Cortex of kidney (tissue), 1 donor: ENCODE measurements at places on chromosomes 2 and 18.

DNA sequence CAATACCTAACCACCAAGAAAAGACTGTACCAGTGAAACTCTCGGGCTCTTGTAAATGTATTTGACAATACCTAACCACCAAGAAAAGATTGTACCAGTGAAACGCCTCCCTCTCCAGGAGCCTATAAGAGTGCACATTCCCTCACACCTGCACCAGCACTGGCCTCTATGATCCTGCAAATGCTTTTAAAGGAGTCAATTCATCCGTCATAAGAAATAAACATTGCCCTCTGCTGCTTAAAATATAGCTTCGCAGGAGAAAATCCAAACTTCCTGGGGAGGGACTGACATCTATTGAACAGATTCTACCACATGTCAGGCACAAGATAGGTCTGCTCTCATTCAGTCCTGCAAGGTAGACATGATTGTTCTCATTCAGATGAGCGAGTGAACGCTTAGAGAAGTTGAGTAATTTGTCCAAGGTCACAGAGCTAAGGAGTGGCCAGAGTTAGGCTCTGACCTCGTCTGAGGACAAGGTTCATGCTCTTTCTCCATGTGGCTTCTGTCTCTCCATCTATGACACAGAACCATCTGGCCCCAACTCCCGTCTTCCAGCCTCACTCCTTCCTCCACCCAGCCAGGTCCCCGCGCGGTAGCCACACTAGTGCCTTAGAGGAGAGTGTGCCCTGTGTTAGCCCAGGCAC, 38.7 kb downstream of the MCFD2 start:
- no peak for DNase-seq

- DNase-seq = no peak
Observed at GRCh38 chr2:45342-46130, 769 bp downstream of the FAM110C start.

GRCh38 chr2:26696351-26696816, 3.9 kb downstream of the KCNK3 start:
- DNase-seq = no peak

DNA sequence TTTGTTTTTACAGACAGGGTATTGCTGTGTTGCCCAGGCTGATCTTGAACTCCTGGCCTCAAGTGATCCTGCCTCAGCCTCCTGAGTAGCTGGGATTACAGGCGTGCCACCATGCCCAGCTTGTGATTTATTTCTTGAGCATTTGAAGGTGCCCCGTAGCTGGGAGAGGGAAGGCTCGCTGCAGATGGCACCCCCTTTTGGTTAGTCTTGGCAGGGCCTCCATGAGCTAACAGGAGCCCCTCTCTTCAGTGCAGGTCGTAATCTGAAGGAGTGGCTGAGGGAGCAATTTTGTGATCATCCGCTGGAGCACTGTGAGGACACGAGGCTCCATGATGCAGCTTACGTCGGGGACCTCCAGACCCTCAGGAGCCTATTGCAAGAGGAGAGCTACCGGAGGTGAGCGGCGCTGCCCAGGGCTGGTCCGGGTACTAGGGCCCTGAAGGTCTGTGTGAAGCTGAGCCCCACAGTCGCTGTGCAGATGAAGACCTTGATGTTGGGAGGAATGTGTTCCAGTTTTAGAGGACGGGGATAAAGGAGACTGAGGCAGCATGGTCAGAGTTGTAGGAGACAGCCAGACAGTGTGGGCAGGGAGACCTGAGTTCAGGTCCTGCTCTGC, 6.7 kb downstream of the ASB1 start:
- DNase-seq = no peak

- DNase-seq = no peak
Observed at GRCh38 chr2:112322919-112323318, 47.5 kb downstream of the ZC3H6 start.

- DNase-seq = no peak
Observed at GRCh38 chr2:110818767-110819481, 86.6 kb downstream of the ACOXL start.

- no peak for DNase-seq
Observed at GRCh38 chr2:240981871-240982800, 16.3 kb upstream of the SNED1 start.

DNA sequence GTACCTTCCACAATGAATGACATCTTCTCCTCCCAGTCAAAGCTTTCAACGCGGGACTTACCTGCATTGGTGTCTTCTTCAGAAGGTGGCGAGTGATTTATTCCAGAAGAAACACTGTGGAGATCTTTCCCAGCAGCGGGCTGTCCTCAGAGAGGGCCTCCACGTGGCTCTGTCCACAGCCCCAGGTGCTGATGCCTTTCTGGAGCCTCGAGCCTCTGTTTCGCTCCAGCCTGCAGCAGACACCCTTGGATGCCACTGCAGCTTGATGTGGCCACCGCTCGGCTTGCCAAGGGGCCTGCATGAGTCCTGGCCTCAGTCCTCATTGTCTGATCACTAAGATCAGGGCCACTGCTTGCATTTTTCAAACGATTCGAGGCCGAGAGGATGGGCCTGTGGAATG, 46.6 kb upstream of the GALR1 start:
- DNase-seq = no peak

DNA sequence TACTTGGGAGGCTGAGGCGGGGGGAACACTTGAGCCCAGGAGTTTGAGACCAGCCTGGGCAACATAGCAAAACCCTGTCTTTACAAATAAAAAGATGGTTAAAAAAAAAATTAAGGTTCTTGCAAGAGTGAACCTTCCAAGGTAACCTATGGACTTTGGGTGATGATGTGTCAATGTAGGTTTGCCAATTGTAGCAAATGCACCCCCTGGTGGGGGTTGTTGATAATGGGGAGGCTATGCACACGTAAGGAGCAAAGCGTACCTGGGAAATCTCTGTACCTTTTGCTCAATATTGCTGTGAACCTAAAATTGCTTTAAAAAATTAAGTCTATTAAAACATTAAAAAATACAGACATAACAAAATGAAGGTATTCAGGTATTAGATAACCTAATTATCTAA, 70.4 kb downstream of the CWC22 start:
- no peak for DNase-seq

- DNase-seq = no peak
Observed at GRCh38 chr2:37300578-37300977, 24.1 kb downstream of the PRKD3 start.

DNA sequence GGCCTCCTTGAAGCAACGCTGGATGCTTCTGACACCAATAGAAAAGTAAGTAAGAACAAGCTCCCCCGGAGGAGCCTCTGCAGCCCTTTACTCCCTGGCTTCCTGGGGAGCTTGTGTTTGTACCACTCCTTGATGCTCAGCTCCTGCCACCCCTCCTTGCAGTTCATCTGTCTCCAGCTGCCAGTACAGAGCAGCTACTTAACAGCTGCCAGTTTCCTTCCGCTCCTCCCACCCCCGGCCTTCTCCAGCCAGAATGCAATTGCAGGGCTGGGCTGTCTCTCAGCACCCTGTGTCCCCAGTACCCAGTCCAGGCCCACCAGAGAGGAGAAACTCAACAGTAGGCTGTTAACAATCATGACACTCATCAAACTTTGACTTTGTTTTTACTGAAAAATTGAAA, 109.4 kb downstream of the AOX1 start:
- DNase-seq = no peak

GRCh38 chr18:51082571-51083267, 52.7 kb downstream of the SMAD4 start:
- DNase-seq = no peak

DNA sequence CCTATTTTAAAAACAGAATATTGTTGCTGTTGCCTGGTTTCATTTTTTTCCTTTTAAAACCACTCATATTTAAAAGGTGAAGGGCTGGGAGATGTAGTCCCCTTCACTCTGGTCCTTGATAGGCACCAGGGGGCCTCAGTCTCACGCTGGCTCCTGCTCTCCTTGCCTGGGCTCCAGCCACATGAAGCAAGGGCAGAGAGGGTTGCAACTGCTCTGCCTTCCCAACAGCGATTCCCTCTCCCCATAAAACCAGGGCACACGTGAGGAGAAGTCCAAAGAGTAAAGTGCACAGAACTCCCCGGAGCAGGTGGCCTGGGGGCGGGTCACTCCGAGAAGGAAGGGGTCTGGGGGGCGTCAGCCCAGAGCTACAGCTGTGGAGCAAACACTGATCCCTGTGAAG, 12.8 kb downstream of the TMEM127 start:
- no peak for DNase-seq

- DNase-seq = no peak
Observed at GRCh38 chr2:176137252-176137580, 7.7 kb downstream of the HOXD8 start.

DNA sequence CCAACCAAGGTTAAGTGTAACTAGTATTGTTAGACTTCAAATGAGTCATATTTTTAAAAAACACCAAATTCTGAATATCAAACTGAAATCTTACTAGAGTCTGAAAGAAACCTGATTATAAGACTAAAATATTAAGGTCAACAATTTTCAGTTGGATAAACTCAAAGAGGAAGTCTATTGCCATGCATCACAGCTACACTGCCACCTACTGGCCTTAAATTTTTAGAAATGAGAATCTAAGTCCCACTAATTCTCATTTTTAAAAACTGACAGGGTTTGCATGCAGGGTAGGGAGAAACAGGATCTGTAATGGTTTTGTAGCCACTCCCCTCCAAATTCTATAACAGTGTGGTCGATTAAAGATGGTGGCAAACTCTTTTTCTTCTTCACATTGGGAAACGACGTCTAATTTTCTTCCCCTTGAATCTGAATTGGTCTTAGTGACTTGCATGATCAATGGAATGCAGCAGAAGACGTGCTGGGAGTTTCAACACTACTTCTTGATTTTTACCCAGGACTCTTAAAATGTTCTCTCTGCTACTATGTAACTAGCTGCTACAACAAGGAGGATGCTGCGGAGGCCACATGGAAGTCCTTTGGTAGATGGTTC, 176.1 kb upstream of the SESTD1 start:
- DNase-seq = no peak

DNA sequence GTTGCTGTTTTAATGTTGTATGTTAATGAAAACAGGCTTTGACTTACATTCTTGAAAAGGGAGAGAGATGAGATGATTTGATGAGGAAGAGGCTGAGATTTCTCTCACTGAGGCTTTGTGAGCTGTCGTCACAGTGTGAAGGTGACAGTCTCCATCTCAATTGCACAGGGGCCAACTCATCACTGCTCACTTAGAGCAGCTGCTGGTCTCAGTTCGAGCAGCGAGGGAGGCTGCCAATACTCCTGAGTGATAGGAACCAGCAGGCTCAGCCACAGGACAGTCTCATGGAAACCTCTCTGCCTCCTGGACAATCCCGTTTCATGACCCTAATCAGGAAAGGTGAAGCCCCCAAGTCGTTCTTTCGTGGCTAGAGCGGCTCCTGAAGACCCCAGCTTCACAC, 170.7 kb upstream of the SOX11 start:
- DNase-seq = no peak

- no peak for DNase-seq
Observed at GRCh38 chr18:61154866-61155265, 178.4 kb upstream of the CDH20 start.

GRCh38 chr2:176614049-176614448, 344.8 kb downstream of the MTX2 start:
- no peak for DNase-seq

GRCh38 chr2:135490376-135490775, 40.6 kb downstream of the ZRANB3 start:
- no peak for DNase-seq

GRCh38 chr2:28414583-28414982, 21.9 kb downstream of the FOSL2 start:
- DNase-seq = no peak

- DNase-seq = no peak
Observed at GRCh38 chr2:239440511-239440959, 39.7 kb upstream of the HDAC4 start.

- no peak for DNase-seq
Observed at GRCh38 chr2:7572450-7572849, 655.2 kb downstream of the RNF144A start.

DNA sequence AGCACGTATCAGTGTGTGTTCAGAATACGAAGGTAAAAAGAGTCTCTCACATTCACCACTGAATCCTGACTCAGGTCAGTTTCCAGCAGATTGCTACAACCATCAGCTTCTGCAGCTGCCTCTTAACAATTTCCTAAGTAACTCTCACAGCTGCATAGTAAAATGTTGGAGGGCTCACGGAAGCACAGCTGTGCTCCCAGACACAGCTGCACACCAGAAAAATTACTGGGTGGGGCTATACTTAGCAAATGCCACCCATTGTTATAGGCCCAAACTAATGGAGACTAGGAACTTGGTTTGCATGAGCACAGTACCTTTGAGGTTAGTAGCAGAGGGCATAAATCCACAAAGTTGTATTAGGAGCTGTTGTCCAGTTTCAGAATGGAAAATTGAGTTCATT, 153.9 kb upstream of the ERBB4 start:
- no peak for DNase-seq

- no peak for DNase-seq
Observed at GRCh38 chr18:5510135-5510846, 33.5 kb downstream of the EPB41L3 start.

GRCh38 chr2:85846411-85846810, 42.4 kb downstream of the ST3GAL5 start:
- no peak for DNase-seq

GRCh38 chr2:203404996-203405395, 76.8 kb downstream of the ABI2 start:
- DNase-seq = no peak

DNA sequence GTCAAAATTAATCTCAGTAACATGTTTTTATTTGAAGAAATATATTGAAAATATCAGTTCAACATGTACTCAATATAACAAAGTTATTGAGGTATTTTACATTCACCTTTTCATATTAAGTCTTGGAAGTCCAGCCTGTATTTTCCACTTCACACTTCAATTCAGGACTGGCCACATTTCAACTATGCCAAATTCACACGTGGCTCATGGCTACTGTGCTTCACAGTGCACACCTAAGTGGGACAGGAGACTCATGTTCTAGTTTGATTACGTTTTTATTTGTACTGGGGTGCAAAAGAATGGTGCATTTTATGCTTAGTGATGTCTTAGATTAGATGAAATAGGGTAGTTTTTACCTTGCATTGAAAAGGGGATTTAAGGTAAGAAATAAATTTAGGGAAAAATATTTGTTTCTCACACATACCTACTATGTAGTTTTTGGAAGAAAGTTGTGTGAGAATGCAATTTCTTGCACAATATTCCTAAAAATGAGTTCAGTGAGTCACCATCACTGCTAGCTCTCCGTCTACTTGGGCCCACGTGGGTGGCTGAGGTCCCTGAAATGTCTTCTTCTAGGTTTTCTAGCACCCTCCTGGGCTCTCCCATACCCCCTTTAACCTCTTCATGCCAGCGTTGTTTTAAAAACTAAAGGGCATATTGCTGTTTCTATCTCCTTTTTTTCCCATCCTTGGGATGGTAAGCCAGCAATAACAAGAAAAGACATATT, 87.0 kb downstream of the ST6GAL2 start:
- no peak for DNase-seq

GRCh38 chr2:174682578-174683391, 81.5 kb downstream of the CHRNA1 start:
- DNase-seq = no peak

- no peak for DNase-seq
Observed at GRCh38 chr2:10289352-10289751, 13.4 kb upstream of the HPCAL1 start.

GRCh38 chr2:70475266-70475665, 78.4 kb downstream of the TGFA start:
- DNase-seq = no peak

- DNase-seq = no peak
Observed at GRCh38 chr18:27276479-27276878, 91.4 kb upstream of the CHST9 start.
